Hematopoietic multipotent progenitor cell treated with erythropoietin and hydrocortisone succinate and interleukin-3 and kit ligand, for 6 days (in vitro differentiated cells): ENCODE measurements at places on chromosomes 7 and 10.

GRCh38 chr10:46273506-46274477 is 13.0 kb upstream of the ANTXRL start:
- peak; percentile 24 for DNase-seq

GRCh38 chr10:103598654-103599115 is 105.2 kb downstream of the NEURL1 start:
- DNase-seq, result peak; percentile 76

- no peak for DNase-seq
Observed at GRCh38 chr10:88152728-88153133, 289.3 kb downstream of the PTEN start.

GRCh38 chr7:111678281-111678680 is 116.0 kb upstream of the IMMP2L start:
- DNase-seq, result no peak

GRCh38 chr7:12719981-12720865 is 32.8 kb downstream of the ARL4A start:
- DNase-seq, result peak; percentile 34

GRCh38 chr7:121107923-121108498 is 119.5 kb downstream of the CPED1 start:
- peak; percentile 90 for DNase-seq

GRCh38 chr10:47248386-47249090 is 51.5 kb upstream of the GDF10 start:
- DNase-seq, result no peak

DNA sequence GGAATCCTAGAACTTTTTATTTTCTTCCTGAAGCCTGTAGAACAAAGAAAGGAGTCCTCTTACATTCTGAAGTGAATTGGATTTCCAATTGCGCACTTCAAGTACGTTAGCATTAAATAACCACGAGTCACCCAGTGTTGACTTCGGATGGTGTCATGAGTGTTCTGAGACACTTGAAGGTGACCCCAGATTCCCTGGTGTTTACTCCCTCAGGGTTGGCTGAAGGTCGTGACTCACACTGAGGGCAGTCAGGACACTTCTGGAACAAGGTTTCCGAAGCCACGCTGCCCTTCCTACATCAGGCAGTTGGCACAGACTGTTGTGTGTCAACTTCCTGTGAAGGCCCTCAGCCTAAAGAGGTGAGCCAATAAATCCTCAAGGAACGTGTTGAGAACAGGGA is 186.6 kb upstream of the CELF2 start:
- no peak for DNase-seq

GRCh38 chr7:39808796-39809481 is 141.1 kb upstream of the CDK13 start:
- no peak for DNase-seq

GRCh38 chr7:149878523-149878921 is 4.8 kb downstream of the ATP6V0E2 start:
- DNase-seq, result no peak

DNA sequence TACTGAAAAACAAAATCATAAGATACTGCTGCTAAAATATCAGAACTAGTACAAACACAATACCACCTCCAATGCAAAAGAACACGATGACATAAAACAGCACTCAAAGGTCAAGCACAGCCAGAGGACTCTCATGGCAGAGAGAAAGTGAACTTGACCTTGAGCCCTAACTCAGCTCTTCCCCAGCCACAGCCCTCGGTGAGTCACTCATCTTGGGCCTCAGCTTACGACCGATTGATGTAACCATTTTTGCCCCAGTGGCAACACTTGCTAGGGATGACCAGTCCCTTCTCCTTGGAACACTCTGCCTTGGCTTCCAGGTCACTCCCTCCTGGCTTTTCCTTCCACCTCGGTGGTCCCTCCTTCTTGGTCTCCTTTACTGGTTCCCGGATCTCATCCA is 77.8 kb downstream of the JAZF1 start:
- DNase-seq, result no peak

DNA sequence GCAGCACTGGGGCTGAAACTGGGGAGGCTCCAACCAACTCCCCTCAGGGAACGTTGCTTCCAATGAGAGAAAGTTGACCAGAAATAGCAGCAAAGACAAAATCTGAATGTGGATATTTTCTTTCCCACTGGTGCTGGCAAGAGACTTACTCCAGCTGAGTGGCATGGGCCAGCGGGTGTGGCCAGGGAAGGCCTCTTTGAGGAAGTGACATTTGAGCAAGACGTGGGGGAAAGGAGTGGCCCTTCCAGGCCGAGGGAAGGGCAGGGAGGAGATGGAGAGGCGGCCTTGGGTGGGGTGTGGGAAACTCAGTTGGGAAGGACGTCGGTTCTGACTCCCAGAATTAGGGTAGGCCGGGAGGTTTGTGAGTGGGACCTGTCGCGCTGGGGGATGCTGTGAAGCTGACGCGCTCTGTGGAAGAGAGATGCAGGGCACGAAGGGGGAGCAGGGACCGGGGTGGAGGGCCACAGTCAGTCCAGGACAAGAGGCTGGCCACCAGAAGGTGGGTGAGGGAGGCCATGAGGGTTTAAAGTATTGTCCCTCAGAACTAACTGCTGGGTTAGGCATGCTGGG is 96.7 kb upstream of the IKZF1 start:
- no peak for DNase-seq

- DNase-seq, result peak; percentile 89
Observed at GRCh38 chr10:11757821-11758463, 15.8 kb downstream of the ECHDC3 start.

- no peak for DNase-seq
Observed at GRCh38 chr10:12397941-12398340, 48.6 kb downstream of the CAMK1D start.

- DNase-seq, result no peak
Observed at GRCh38 chr7:92794391-92794790, 42.0 kb downstream of the CDK6 start.

DNA sequence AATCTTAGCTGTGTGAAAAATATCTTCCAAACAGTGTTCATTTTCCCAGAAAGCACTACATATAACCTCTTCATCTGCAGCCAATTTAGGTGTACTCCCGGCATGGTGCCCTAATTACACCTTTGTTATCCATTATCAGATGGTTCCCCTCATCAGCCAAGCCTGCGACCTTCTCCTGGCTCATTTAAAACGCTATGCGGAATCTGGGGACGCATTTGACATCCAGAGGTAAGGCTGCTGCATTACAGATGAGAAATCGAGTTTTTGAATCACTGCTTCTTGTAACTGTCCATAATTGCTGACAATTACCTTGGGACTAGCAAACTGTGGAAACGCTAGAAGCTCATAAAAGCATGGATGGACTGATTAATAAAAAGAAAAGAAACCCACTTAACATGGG is 109.5 kb downstream of the PARP12 start:
- no peak for DNase-seq

DNA sequence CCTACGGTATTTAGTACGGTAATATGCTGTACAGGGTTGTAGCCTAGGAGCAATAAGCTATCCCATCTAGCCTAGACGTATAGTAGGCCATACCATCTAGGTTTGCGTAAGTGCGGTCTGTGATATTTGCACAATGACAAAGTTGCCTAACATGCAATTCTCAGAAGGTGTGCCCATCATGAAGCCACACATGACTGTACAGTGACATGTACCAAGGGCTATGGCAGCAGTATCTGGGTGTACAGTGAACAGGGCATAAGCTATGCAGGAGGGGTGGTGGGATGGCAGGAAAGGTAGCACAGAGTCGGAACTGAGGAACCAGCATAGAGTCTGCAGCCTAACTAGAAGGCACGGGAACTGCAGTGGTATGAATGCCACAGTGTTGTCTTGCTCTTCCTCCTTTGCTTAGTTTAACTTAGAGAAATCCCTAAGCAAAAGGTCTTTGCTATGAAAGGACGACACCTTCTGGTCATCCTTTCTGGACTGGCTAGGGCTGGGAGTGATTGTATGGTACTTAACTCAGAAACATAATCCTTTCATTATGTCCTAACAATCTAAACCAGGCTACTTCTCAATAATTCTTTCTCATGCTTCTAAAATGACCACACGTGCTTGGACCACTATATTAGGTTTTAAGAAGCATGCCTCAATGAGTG is 93.5 kb downstream of the DYNC1I1 start:
- DNase-seq, result peak; percentile 3

DNA sequence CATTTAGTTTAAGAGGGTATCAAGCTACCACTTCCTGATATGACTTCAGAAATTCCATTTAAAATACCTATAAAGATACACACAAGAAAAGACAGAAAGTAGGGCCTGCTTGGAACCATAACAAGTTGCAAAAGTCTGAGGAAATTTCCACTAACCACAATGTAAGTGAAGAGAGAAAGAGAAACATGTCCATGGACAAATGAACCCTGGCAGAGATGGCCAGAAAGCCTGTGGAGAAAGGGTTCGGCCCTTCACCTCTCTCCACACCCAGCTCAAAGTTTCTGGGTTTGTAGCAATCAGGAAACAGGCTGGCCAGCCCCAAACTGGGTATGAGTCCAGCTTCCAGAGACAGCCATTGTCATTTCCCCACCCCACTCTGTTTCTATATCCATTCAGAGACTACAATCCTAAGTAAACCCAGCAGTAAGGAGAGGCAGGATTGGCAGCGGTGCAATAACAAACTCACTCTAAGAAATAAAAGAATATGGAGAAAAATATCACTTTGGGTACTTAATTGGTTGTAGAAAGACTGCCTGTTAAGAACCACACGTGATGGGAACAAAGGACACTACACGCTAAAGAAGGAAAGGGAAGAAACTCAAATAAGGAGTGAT is 71.1 kb downstream of the STK17A start:
- no peak for DNase-seq

GRCh38 chr7:43668035-43668434 is 61.3 kb downstream of the COA1 start:
- DNase-seq, result no peak

DNA sequence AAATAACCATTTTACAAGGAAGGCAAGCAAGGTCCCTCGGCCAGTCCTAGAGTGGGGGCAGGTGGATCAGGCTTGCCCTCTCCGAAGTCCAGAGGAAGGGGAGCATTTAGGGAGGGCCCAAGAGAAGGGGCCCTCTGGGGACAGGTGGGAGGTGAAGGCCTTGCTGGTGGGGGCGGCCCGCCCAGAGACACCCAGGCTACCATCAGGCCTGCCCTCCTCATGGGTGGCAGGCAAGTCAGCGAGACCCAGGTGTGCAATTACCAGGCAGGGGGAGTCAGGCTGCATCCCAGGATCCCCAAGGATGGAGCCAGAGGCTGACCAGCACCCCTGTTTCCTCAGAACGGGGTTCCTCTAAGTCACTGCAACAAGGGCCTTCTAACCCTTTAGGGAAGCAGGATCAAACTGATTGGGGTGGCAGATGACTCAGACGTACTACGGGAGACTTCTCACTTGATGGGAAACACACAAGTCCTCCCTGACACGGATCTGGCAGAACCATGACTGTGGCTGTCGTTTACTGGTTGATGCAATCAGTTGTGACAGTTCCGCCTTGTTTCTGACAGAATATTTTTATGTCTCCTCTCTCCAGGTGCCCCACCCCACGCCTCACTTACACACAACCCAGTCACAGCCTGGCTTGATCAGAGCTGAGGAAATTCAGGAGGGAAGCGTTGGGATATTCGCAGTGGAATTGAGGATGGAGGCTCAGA is 8.2 kb downstream of the LOXL4 start:
- no peak for DNase-seq

GRCh38 chr10:110597476-110597875 is 30.0 kb downstream of the SMC3 start:
- DNase-seq, result no peak

DNA sequence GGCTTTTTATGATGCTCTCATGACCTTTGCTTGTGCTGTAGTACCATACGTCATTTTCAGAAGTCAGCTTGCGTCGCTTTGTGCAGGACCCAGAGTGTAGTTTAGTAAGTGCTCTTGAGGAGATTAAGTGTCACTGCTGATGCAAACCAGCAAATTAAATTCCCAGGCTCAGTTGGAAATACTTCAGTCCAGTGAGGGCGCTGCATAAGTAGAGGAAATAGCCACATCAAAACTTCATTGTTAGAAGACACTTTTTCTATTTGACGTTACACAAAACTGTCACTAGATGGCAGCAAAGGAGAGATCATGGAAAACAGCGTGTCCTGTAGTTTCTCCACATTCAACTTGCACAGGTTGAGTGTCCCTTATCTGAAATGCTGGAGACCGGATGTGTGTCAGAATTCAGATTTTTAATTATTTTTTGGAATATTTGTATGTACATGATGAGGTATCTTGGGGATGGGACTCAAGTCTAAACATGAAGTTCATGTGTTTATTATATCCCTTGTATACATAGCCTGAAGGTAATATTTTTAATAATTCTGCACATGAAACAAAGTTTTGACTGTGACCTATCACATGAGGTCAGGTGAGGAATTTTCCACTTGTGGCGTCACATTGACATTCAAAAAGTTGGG is 7.9 kb downstream of the ZNF22 start:
- DNase-seq, result peak; percentile 94

DNA sequence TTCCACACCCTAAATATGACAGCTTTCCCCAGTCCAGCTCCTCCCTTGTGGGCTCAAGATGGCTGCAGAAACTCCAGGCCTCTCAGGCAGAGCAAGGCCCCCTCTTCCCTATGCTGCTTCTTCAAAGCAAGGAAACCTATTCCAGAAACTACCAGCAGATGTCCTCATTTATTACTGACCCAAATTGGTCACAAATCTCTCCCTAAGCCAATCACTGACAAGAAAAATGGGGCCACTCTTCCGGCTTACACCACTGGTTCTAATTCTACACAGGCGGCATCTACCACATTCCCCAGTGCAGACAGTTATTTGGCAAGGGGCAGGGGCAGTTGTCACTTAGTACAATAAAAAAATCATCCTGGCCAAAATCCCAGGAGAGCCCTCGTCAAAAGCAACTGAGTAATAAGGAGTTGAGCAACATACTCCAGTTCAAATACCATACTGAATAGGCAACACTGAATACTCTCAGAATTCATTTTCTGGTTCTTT is 150.4 kb downstream of the SFMBT2 start:
- DNase-seq, result peak; percentile 88

DNA sequence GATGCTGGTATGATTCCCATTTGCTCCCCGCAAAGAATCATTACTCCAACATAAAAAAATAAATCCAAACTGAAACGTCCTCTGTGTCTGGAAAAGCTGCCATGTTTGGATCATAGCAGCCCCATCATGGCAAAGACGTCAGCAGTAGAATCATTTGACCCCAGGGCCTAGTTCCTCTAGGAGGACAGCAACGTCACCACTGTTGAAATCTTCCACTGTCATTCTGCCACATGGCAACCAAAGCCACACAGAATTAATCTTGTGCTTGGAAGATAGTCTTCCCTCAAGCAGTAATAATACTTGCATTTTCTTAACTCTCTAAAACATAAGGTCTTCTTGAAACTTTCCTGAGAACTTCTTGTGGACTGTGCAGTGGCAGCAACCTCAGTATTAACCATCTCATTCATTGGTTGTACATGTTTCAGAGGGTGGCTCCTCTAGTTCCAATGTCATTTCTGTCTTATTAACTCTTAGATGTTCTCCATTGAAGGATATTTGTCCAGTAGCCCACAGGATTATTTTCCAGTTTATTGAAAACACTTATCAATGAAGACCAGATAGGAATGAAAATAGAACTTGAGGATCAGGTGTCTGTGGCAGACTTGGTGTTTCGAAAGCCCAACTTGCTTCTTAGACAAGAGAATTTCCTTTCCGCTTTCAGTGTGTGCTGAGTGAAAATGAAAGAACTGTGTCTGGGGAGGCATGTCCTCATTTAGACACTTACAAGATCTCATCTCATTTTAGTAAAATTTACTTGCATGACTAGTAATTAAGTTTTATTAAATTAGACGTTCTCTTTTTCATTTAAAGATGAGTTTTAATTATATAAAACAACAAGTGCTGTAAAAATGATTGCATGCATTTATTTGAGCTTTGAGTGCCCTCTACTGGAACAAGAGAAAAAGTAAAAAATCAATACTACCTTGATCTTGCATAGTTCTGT is 28.9 kb upstream of the INHBA start:
- peak; percentile 55 for DNase-seq

- DNase-seq, result peak; percentile 75
Observed at GRCh38 chr10:103757531-103758293, 97.7 kb downstream of the SH3PXD2A start.
